ENCODE measurements at places on chromosomes 16 and 17.

DNA sequence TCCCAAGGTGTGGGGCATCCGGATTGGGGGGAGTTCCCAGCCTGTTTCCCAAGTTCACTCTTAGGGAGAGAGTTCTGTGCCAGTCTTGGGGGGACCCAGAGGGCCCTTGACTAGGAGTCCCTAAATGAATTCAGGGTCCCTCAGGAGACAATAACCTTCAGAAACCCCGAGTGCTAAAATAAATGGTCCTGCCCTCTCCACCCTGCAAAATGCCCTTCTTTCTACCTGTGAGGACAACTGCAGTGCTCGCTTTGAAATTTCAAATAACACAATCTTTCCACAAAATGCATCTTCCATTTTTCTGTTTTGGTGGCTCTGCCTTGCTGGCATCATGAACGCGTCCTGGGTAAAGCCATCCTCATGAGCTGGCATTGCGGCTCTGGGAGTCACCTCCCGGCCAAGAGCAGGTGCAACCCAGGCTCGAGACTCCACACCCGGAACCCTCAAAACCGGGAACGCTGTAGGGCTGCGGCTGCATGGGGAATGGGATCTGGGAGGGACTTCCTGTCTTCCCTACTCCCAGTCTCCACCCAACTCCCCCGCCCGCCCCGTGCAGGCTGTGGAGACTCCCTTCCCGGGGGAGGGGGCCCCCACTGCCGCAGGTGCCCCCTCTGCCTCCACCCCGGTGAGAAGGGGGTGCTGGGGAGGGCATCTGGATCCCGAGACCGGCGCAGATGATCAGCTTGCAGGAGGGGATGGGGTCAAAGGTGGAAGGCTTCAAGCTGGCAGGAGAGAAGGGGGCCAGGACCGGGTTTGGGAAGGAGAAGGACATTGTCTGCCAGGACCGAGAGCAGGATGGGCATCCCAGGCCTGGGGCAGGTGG lies at the start of gene ZNF205:
ZNF205 (plus strand) TSS at position 529 of the 823 bp plus-strand sequence. CDS start 845 bp downstream, outside the sequence.
- peak; percentile 15 for DNase-seq

GRCh38 chr17:50866950-50867362 lies 802 bp upstream of the TOB1 start:
- DNase-seq: peak; percentile 19

DNA sequence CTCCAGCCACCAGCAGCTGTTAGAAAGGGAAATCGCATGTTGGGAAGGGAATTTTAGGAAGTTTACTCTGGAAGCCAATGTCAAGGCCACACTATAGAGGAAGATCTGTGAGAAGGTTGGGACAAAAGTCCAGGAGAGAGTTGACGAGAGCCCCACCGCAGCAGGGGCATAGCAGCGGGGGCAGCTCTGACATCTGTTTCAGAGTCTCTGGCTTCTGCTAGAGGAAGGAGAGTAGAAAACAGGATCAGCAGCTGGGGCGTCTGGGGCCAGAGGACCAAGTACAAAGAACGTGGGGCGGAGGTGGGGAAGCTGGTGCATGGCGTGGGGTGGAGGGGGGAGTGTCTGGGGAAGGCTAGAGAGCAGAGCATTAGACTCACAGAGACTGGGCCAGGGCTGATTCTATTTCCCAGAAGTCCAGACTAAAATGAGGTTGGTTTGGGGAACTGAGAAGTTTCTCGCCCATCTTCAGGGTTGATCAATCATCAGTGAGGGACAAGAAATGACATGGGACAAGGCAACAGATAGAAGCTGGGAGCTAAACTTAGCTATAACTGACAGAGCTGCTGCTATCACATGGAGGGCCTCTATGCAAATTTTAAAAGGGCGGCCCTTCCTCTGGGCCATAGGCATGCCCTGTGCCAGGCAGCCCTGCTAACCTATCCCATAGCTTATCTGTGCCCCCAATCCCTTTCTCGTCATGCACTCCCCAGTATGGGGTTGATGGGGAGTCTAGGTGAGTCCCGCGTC lies 1.2 kb downstream of the RABEP2 start:
- no peak for DNase-seq

GRCh38 chr17:1995907-1996799 lies 29.0 kb downstream of the RTN4RL1 start:
- DNase-seq: no peak

- DNase-seq: no peak
Observed at GRCh38 chr16:89034573-89034961, 57.6 kb upstream of the CBFA2T3 start.

- DNase-seq: no peak
Observed at GRCh38 chr17:60169921-60170817, 20.4 kb downstream of the CA4 start.

GRCh38 chr17:79809530-79810129 lies 12.8 kb upstream of the CBX8 start:
- no peak for DNase-seq

DNA sequence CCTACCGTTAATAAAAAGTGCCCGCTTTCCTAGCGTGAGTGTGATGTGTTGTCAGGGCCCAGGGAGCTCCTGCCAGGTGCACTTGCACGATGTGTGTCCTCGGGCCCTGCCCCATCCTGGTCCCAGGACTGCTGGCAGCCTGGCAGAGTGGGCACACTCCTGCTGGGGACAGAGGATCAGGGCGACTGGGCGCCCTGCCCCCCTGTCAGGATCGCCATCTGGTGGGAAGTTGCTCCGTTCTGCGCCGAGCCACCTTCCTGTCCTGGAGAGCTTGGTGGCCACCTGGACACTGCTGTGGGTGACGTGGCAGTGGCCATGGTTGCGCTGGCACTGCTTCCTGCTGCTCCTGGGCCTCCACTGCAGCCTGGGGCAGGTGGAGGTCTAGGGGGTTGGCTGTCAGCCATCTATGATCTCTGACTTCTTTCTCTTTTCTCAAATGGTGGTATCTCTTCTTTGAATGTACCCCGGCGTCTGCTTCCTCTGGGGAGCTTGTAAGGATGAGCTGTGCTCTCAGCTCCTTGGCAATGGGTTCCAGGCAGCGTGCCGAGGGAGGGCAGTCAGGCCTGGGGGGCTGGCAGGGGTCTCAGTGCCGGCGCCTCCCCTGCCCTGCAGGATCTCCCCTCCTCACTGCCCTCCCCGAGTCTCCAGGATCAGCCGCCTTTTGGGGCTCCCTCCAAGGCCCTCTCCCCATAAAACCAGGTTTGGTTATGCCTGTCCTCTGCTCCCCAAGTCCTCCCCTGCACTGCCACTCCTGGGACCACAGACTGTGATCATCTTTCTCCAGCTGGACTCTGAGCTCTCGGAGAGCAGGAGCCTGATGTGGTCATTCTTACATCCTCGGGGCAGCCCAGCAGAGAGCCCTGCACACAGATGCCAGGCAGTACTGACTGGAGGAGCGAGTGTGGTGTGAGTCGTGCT lies 76.9 kb downstream of the AMFR start:
- no peak for DNase-seq

GRCh38 chr17:82805823-82806222 lies 34.0 kb downstream of the ZNF750 start:
- no peak for DNase-seq

- DNase-seq: no peak
Observed at GRCh38 chr16:27485126-27485525, 64.6 kb downstream of the GTF3C1 start.

DNA sequence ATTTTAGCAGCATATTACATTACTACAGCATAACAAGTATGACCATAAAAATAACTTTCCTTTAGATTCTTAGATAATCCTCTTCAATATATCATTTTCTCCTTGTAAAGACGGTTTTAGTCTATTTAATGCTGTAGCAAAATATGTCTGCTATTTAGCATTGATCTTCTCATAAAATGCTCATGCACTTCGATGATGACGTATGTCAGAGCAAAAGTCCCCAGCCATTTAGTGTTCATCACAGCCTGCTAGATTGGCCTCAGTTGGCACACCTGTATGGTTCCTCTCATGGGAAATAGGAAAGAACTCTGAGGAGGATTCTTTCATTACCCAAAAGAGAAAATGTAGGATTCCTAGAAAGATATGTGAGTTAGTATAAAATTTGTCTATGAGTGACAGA lies 232.2 kb downstream of the MAP2K6 start:
- no peak for DNase-seq

DNA sequence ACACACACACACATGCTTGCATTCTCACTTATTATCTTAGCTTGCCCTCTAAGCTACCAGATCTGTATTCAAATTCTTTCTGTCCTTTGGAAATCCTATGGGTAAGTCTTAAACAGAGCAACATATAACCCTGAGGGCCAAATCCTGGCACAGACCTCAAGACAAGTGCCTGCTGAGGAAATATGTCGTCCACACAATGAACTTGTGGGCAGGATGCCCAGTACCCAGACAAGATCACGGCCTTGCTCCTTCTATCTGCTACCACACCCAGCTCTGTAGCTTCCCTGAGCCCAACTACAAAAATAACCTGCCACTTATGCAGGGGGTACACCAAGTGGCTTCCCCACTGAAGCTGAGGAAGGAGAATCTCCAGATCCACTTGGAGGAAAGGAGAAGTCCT lies 37.3 kb upstream of the FA2H start:
- no peak for DNase-seq

DNA sequence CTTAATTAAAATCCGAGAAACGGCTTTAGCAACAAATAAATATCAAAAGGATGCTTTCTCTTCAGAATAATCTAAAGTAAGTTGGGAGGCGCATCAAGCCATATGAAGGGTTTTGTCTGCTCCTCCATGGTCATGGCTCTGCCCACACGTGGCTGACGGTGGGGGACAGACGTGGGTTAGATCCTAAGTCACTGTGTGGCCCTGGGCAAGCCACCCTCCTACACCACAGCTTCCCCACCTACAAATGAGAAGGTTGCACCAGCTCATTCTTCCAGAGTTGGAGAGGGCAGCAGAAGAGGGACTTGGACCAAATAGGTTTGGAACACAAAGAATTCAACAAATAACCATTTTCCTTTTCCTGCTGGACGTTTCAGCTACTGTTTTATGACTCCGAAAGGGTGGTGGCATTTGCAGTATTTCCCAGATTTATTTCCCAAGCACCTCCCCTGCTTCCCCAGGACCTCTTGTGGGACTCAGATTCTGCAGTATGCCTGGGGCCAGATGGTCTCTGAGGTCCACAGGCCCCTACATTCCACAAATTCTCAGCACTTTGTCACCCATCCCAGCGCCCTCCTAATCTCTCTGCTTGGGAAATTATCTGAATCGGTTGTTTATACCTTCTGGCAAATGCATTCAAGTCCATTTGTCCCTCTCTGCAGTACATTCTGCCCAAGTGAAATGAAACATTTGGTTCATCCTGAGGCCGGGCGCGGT lies 17.8 kb downstream of the LRRC75A start:
- DNase-seq: no peak

DNA sequence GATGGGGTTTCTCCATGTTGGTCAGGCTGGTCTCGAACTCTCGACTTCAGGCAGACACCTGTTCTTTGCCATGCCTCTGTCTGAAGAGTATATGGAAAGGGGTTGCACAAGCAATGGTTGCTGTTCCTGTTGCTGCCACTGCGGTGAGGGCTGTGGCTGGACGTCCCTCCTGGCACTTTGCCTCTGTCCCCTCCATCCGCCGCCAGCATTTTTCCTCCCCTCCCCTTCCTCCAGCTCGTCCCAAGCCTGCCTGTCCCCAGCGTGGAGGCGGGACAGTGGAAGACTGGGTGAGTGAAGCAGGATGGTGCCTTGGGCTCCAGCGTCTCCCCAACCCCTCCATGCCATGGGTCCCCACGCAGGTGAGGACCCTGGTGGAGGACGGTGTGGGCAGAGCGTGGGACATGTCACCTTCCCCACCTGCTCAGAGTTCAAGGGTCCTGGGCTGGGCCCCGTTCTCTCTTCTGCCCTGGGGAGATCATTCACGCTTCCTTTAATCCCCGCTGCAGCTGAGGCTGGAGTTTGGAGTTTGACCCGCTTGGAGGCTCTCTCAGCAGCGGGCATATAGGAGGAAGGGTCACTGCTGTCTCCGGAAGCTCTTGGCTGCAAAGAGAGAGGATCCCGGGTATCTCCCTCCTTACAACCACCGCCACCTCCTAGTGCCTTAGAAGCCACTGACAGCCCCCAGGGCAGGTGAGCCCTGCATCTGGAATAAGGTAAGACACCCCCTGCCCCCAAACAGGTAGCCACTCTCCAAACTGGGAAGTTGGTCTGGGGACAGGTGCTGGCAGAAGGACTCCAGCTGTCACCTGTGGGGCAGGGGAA lies at the start of gene SLC5A11:
SLC5A11 (plus strand) TSS at position 238 of the 822 bp plus-strand sequence. CDS start 12,681 bp downstream, outside the sequence.
- no peak for DNase-seq

- no peak for DNase-seq
Observed at GRCh38 chr17:58516644-58517377, 2.4 kb upstream of the MTMR4 start.

GRCh38 chr16:17278988-17279387 lies 191.8 kb downstream of the XYLT1 start:
- no peak for DNase-seq

GRCh38 chr16:9395958-9396359 lies 304.5 kb downstream of the HAPSTR1 start:
- DNase-seq: no peak

DNA sequence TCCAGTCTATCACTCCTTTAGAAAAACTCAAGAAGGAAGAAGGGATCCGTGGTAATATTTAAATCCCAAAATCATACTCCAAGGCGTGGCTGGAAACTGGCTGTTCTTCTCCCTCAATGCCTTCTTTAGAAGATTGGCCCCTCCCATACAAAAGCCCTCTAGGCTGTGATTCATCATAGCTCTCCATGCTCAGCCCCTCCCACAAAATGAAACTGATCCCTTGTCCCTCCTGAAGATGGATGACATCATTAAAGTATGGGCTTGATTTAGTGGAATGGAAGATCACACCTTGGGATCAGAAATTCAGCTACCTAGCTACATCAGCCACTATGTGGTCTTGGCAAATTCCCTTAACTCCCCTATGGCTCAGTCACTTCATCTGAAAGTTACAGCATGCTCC lies 4.1 kb downstream of the GRIN2A start:
- no peak for DNase-seq

DNA sequence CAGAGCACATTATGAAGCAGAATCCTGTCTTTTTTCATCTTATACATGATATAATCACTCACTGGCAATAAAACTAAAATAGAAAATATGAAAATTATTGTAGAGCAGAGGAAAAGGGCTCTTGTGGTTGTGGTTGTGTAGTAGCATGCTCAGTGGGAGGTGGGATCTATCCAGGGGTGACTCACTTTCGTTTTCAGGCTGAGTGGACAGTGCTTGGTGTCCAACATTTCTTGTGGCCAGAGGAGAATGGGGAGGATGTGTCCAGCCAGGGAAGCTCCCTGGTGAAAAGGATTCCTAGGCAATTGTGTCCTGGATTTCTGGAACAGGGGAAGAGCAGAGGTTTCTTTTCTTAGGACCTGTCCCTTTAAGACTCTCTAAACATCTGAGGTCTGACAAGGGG lies 31.9 kb upstream of the CPHXL start:
- DNase-seq: no peak

DNA sequence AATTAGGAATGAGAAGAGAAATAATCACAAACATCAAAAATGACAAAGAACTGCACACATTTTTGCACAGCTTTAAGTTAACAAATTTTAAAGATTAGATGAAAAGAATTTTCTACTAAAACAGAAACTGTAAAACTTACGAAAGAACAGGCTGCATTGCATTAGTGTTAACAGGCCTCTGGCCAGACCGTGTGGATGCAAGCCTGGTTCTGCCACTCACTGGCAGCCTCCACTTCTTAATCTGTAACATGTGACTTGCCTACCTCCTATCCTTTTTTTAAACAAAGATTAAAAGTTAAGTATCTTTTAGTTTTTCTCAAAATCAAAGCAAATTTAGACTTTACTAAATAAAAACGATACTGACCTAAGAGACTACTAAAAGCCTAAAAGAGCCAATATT lies 37.5 kb downstream of the CREBBP start:
- no peak for DNase-seq

GRCh38 chr17:40453881-40454612 lies 10.8 kb downstream of the IGFBP4 start:
- no peak for DNase-seq

All from GM12892 (cell line).